ENCODE measurements at places on chromosomes 11 and 22. TPM values are rescaled to one million over a fixed set of nuclear protein-coding genes. Genes with fewer than 3 reads are reported as not detected.

DNA sequence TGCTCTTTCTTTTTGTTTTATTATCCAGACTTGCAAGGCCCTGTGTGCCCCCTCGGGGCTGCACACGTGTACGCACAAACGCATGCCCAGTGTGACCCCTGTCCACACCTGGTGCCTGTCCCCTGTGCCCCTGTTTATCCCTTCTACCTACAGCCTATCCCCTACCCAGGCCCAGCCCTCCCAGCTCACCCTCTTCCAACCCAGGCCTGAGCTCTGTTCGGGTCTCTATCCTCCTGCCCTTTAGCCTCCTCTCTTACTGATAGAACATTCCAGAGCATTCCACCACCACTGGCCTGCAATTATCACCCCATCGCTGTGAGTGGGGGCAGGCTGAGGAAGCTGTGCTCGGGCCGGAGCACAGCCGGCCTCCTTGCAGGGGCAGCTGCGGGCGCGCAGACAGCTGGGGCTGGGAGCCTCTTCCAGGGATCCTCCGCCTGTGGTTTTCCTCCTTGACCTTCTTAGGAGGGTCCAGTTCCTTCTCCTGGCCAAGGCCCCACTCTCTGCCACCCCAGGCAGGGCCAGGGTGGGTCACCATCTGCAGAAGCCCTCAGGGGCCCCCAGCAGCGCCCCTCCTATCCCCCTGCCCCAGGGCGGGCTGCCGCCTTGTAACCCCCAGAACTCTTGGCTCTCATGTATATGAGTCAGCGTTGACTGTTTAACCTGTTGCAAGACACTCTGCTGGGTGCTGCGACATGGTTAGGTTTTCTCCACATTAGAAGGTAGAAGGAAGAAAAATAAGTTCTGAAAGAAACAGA, 41.8 kb upstream of the KCNQ1OT1 start:
- DNase-seq, result no peak

DNA sequence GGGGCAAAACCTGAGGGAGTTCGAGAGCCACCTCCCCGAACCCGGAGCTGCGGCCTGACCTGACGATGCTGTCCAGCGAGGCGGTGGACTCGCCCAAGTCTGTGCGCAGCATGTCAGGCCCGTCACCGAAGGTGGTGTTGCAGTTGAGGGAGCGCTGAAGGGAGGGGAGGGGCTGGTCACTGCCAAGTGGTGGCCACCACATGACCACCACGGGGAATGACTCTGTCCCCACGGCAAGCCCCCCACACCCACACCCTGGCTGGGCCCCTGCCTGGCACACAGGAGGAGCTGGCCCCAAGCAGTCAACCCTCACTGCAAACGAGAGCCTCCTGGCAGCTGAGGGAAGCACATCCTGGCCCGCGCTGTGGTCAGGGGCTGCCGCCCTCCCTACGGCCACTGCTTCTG, 30.8 kb downstream of the TRMU start:
- no peak for DNase-seq

GRCh38 chr11:30358536-30358935, 35.6 kb downstream of the ARL14EP start:
- no peak for DNase-seq

DNA sequence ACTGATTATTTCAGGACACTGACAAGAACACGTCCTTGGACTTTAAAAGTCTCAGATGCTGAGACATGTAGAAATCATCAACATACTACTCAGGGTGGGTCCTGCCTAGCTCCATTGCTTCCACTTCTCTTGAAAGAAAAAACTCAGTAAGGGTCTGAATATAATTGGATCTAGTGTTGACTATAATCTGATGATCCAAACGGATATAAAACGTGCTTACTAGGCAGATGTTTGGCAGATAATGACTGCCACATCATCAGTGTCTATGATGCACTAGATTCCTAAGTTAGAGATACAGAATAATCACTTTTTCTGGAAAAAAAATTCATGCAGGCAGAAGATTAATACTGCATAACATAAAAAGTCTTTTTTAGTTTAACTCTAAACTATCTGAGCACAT, 21.6 kb downstream of the GUCY1A2 start:
- no peak for DNase-seq

Gene NCF4
- 22.7 TPM for total RNA-seq

Gene SEPTIN3
- 1.4 TPM for total RNA-seq

Gene MUC2
- not detected for total RNA-seq

DNA sequence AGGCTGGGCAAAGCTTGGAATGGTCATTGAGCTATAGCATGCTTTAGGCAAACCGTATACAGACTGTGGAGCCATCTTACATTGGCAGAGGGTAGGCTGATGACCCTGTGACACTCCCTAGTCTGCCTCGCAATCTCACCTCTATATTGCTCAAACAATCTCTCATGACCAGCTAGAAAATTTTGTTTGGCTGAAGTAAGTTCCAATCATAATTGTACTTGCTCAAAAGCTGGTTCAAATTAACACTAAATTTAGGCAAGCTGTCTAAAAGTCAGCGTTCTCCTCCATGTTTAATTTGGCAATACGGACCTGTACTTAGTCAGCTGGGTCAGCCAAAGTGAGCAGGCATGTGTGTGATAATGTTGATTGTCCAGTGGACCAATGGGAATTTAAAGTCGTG, 133.0 kb downstream of the SWAP70 start:
- no peak for DNase-seq

Gene OLFML1
- not detected for total RNA-seq

Gene CEP126
- total RNA-seq, result 0.55 TPM

DNA sequence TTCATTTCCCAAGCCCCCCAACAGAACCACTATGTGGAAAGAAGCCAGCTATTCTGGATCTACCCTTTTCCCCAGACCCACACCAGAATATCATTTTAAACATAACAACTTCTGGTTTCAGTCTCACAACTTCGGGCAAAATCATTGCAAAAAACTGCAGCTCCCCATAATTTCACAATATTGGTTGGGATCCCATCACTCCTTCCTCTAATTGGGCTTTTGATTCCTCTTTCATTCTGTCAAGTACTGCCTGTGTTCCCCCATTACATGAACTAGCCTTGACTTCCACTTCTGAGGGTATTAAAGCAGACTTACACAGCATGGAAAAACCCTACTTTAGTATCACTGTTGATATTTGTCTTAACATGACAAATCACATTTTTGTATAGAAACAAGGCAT, 4.1 kb upstream of the APOL3 start:
- DNase-seq, result no peak

Gene OR4D5
- not detected for total RNA-seq

DNA sequence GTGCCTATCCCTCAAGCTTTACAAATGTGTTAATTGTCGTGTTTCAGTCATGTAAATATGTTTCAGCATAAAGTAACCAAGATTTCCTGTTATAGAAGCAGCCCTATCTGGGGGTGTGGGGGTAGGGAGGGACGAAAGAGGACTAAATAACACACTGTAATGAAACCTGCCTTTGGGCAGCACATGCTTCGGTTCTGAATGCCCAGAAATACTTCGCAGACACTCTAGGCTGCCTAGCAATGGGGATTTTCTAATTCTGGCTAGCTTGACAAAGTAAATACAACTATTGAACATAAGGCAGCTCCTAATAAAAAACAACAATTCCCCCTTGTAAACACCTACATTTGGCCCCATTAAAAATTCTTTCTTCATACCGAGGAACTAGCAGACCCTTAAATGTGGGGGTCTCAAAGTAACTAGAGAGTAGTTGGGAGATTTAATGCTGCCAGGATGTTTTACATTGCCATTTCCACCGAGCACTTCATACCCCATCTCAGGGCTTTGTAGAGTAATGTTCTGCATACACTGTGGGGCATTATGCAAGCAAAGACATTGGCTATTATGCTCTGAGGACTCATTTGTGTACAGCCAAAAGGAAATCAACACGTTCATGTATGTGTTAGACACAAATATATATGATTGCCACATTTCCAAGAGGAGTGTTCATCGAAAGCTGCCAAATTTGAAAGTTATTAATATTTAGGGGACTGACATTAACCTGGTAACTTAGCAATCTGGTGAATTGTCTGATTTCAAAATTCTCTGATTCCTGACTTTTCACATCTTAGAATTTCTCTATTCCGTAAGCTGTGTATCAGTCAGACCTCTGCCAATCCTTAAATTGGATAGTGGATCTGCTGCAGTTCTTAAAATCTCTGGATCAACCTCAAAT, 42.1 kb downstream of the PAX6 start:
- no peak for DNase-seq

DNA sequence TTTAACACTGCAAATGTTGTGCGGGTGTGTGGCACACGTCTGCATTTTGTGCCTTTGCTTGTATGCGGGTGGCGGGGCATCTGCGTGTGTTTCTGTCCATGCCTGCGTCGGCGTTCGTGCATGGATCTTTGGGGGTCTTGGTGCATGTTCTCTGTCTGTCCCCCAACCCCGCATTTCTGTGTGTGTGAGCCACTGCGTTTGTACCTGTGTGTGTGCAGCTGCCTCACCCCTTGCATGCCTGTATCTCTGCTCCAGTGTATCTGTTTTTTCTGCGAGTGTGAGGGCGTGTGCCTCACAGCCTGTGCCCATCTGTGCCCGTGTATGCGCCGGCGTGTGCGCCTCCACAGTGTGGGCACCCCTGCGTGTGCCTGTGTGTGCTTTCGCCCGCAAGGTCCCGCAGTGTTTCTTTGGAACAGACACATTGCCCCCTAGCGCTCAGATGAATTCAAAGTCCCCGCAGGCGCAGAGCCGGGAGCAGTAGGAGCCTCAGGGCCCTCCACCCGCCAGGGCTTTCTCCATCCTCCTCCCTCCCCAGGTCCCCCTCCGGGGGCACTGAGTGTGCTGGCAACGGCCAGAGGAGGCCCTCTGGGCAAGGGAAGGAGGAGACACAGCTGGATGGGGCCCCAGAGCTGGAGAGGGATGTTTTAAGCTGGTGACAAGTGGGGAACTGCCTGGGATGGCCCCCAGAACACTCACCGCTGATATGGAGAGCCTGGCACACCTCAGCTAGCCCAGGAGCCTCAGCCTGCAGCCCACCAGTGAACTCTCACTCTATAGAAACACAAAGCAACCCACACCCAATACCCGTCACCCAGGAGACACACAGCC, 3.1 kb upstream of the MN1 start:
- peak; percentile 59 for DNase-seq

DNA sequence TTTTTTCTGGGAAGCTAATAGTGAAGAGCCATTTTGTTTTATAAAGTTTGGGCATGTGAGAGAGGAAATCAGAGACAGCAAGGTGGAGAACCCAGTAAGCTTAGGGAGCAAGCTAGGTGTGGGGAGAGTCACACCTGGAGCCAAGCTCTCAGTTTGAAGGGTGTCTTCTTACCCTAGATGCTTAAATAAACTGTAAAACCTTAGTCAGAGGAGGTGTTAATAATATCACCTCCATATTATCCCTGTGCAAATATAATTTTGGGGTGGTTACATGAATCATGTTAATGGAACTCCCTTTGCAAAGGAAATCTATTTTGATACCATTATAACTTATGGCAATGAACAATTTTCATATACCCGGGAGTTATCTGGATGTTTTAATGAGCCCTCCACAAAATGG, 246.2 kb upstream of the PLET1 start:
- no peak for DNase-seq

Gene ZNF215
- 1.4 TPM for total RNA-seq

GRCh38 chr11:107549253-107549953, 16.1 kb downstream of the ALKBH8 start:
- DNase-seq, result peak; percentile 44

Gene NAALAD2
- not detected for total RNA-seq

GRCh38 chr11:107563702-107564101, 1.8 kb downstream of the ALKBH8 start:
- DNase-seq, result peak; percentile 59

Gene HEPACAM
- not detected for total RNA-seq

- no peak for DNase-seq
Observed at GRCh38 chr22:31610611-31611010, 51.4 kb downstream of the PISD start.

DNA sequence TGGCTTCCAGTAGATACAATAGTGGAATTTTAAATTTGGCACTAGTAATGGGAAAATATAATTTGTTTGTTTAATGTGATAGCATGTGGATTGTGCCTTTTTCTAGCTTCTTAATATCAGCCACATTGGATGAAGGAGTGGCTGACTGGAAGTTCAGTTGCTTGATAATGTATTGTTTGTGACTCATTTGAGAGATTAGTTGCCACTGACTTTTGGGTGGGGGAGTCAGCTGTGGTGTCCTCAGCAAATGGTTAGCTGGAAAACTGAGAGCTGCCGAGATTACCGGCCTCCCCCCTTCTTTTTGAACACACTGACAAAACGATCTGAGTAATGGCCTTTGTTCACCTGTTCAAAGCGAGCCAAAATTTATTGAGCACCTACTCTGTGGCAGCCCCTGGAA, 5.5 kb downstream of the JAM3 start:
- no peak for DNase-seq

- DNase-seq, result peak; percentile 95
Observed at GRCh38 chr11:43358801-43359421, at the start of gene TTC17. TSS of gene TTC17 (plus strand) at chr11:43358920. CDS start at chr11:43358955, 35 bp downstream.

- DNase-seq, result no peak
Observed at GRCh38 chr11:12048936-12049790, 40.7 kb upstream of the DKK3 start.

DNA sequence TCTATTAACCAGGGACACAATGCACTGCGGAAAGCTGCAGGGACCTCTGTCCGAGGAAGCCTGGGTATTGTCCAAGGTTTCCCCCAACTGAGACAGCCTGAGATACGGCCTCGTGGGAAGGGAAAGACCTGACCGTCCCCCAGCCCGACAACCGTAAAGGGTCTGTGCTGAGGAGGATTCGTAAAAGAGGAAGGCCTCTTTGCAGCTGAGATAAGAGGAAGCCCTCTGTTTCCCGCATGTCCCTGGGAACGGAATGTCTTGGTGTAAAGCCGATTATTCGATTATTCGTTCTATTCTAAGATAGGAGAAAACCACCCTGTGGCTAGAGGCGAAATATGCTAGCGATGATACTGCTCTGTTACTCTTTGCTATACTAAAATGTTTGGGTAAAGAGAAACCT, 5.2 kb downstream of the BET1L start:
- DNase-seq, result no peak

DNA sequence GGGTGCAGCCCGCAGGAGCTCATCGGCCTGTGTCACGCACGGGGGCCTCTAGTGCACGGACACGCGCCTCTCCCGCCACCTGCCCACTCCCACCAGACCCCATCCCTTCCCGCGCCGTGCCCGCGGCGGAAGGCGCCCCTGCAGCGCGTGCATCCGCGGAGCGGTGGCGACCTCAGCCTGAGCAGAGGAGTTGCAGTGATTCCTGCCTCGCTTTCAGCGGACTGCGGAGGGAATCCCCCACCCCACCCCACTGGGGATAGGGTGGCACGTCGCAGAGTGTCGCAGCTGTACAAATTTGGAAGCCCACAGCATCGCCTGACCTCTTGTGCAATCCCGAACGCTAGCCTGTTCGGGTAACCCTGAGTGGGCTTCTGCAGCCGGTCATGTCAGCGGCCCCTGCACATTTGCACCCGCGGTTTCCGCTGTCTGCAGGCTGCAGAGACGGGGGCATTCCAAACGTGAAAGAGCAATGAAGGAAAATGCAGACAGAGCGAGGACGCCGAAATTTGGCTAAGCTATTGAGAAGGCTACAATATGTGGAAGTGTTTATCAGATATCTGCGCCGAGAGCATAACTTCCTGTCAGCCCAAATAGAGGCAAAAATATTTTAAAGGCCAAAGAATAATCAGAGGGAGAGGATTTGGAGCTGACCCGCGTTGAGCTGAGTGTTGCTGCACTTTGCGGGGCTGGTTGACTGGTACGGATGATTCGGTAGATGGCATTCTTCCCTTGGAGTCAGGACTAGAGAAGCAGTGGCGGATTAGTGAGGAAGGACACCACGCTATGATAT, 617 bp upstream of the ARHGAP20 start:
- no peak for DNase-seq

GRCh38 chr11:29306527-29306926, 710.3 kb downstream of the KCNA4 start:
- no peak for DNase-seq
